ENCODE measurements at places on chromosomes 5 and 9.

DNA sequence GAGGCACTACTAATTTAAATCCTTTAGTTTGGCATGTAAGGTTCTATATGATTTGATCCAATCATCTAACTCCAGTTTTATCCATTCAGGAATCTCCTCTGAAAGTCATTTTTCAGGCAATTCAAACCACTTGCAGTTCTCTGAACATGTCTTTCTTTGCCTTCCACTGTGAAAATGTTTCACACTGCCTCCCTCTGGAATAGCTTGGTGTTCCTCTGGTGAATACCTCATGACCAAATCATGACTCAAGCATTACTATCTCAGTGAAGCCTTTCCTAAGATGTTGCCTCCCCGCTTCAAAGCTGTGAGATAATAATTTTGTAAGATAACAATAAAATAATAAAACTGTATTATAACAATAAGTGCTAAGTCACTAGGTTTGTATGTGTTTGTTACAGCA, 981.1 kb downstream of the DTWD2 start:
- DNase-seq = no peak

DNA sequence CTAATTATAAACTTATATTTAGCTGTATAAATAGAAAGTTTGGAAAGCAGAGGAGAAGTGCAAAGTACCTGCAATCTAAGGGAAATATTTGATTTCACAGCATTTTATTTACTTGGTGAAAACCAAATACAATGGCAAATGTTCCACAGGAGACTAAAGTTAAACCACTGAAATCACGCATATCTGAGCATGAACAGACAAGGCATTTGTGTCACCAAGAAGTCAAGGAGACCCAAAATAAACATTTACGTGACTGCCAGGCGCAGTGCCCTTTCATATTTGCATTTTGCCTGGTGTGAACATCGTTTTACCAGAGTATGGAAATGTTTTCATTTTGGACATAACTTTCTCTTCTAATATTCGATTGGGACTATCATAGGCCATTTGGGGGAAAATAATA, 20.6 kb downstream of the UGCG start:
- DNase-seq = no peak

DNA sequence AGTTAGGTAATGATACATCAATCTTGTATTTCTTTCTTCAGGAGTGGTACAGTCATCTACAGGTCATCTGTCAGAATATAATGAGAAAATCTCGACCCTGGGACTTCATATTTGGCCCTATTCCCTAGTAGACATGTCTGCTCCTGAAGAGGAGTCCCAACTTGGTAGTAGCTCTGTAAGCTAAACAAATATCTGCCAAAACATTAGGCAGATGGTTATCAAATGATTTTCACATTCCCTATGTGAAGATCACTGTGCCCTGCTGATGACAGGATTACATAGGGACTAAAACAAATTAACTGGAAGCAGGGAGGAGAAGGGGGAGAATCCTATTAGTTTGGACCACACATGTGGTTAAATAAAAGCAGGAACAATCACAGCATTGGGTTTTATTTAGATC, 138.6 kb upstream of the NFIB start:
- no peak for DNase-seq

DNA sequence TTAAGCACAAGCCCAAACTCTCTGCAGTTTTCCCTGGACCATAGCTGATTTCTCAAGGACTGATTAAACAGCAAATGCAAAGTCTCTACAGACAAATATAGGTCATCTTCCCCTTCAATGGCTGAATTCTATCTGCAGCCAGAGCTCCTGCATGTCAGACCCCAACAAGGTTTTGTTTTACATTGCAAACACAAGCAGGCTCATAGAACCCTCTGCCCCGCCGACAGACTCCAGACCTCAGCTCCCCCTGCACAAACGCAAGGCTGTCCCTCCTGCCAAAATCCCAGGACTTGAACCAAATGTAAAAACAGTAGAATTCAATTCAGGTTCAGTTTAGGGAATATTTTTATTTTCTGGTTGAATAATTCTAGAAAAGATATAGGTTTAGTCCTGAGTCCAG, 526.7 kb upstream of the TRPC7 start:
- DNase-seq = no peak

GRCh38 chr5:89351222-89351621, 468.2 kb upstream of the MEF2C start:
- DNase-seq = peak; percentile 19

DNA sequence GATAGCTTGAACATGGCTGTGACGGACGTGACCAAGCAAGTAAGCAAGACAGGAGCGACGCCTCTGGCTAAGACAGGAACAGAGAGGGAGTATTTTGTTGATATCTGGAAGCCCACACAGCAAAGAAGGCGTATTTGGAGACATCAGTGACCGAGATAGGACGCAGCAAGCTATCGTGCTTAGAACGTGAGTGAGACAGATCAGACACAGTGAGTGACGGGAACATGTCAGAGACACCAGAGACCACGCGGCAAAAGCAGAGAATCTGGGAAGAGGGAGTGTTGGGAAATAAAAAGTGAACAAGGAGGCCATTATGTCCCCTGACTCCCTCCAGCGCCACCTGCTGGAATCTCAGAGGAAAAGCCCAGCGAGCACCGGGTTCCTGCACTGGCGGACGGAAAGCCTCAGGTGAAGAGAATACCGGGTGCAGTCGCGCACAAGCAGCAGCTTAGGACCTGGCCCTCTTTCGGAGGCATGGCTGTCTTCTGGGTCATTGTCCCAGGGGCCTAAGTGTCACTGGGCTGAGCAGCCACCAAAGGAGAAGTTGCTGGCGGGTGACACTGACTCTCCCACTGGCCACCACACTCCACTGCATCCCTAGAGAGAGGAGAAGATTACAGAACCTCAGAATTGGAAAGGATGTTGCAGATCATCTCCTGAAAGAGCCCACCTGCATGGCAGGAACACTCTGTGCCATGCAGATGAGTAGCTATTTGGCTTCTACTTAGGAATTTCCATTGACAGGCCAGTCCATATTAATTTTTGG, 99.1 kb downstream of the FBXO38 start:
- DNase-seq = peak; percentile 69

- peak; percentile 54 for DNase-seq
Measured at GRCh38 chr9:94586316-94586715, 7.3 kb downstream of the FBP2 start.
